HEK293T (cell line): ENCODE measurements at places on chromosomes 16 and 17.
A peak's percentile ranks its signal among the peaks of the same experiment; 100 is the strongest.

DNA sequence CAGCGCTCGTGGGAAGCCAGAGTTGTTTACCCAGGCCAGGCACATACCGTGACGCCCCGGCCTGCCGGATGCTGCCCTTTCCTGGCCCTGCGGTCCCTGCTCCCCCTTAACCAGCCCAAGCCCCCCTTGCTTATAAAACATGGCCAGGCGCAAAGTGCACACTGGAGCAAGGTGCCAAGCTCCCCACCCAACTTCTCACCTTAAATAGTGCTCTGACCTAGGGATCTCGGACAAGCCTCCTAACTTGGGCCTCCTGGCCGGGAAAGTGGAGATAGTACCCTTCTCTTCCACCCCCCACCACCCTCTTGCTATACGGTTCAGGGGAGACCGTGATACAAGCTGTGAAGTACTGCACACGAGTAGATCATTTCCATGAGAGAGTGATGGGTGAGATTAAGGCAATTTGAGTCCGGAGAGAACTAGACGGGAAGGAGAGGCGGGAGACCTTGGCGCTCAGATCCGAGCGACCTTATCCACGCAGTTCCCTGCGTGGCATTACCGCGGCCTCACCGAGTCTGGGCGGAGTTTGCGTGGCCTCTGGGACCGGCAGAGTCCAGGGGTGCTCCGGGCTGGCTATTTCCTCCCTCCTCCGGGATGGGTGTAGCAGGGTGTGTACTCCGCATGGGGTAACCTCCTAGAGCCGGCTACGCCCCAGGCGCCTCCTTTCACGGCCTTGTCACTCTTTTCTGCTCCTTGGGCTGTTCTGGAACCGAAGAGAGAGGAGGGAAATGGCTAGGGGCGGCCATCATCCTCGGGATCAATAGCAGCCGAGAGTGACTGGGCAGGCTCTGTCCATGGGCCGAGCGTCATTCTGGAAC, 4.4 kb upstream of the LHX1 start:
- no peak for DNase-seq

GRCh38 chr16:19757762-19758595, 39.9 kb downstream of the IQCK start:
- DNase-seq: no peak

GRCh38 chr16:30567991-30568638, 3.4 kb downstream of the ZNF688 start:
- DNase-seq: no peak

- no peak for DNase-seq
These were observed 131.2 kb upstream of the NLRP1 start for GRCh38 chr17:5715478-5715877.

DNA sequence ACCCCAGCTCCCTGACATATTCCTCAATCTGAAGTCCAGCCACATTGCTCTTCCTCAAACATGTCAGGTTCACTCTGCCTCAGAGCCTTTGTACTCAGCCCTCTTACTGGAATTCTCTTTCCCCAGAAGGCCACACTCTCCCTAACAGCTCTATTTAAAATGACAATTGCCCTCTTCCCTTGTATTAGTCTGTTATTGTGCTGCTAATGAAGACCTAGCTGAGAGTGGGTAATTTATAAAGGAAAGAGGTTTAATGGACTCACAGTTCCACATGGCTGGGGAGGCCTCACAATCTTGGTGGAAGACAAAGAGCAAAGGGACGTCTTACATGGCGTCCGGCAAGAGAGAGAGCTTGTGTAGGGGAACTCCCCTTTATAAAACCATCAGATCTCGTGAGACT, 46.0 kb downstream of the HS3ST2 start:
- DNase-seq: no peak

GRCh38 chr16:56108056-56108471, 83.2 kb upstream of the GNAO1 start:
- no peak for DNase-seq

GRCh38 chr17:63993368-63993985, 4.7 kb upstream of the PRR29 start:
- DNase-seq: no peak

GRCh38 chr16:28974007-28974436, 556 bp upstream of the SPNS1 start:
- DNase-seq: peak; percentile 75

DNA sequence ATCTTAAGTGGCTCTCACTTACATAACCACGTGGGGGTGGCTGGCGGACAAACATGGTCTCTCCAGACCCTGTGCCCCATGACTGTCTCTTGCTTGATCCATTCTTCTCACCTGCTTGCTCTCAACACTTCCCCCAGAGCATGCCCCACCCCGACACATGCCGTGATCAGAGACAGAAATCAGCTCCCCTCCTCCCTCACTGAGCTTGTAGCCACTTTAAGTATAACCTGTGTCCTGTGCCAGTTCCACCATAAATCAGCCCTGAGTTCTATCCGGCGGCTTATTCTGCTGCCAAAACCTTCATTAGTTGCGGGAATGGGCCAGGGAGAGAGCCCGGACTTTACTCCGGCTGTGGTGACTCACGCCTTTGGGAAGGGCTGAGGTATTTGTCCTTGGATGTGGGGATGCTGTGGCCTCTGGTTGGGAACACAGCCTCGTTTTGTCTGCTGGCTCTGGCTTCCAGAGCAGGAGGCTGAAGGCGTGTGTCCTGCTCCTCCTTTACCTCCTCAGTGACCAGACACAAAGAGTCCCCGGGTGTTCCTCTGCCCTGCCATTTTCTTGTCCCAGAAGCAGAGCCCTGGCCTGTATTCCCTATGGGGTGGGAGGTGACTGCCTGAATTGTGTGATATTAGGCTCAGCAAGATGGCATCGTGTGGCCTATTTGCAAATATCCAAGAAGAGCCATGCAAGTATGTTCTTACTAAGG, 21.1 kb downstream of the ANKRD40 start:
- DNase-seq: no peak

DNA sequence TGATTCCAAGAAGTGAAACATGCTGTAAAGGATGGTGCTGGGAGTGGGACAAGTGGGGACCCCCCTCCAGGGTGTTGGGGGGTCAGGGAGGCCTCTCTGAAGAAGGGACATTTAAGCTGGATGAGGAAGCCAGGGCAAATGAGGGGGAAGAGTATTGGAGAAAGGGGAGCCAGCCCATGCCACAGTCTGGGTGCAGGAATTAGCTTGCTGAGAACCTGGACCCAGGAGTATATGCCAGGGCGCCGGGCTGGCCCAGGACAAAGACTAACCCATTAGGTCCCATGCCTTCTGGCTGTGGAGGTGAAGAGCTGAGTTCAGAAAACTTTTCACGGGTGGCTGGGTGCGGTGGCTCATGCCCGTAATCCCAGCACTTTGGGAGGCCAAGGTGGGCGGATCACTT, 45.6 kb upstream of the PIK3R6 start:
- no peak for DNase-seq

DNA sequence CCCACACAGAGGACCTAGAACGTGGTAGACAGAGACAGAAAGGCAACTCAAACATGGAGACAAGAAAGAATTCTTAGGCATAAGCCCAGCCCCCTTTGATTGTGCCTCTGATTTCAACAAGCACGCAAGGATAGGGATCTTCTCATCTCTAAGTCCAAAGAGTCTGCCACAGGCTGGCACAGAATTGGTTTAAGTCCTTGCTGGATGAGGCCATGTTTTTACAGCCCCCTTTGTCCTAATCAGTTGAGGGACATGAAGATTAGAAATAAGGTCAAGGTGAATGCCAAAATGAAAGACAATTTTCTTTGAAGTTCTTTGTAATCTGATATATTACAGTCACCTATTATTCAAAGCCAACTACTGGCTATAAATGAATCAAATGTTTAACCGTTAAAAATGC, 68.0 kb upstream of the ATP2A3 start:
- no peak for DNase-seq

DNA sequence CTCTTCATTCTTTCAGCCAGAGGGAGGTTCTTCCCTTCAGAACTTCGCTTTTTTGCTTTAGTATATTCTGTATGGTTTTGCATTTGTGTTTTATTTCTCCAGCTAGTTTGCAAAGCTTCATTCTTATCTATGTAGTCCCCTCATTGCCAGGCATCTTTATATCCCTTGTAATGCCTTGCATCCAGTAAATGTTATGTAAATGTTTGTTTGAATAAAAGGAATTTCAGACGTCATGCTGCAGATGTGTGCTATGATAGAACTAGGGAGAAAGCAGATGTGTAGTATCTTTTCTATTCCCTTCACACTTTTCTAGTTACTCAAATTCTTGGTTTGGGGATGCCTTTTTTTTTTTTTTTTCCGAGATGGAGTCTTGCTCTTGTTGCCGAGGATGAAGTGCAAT, 62.6 kb upstream of the RASL10B start:
- DNase-seq: no peak

DNA sequence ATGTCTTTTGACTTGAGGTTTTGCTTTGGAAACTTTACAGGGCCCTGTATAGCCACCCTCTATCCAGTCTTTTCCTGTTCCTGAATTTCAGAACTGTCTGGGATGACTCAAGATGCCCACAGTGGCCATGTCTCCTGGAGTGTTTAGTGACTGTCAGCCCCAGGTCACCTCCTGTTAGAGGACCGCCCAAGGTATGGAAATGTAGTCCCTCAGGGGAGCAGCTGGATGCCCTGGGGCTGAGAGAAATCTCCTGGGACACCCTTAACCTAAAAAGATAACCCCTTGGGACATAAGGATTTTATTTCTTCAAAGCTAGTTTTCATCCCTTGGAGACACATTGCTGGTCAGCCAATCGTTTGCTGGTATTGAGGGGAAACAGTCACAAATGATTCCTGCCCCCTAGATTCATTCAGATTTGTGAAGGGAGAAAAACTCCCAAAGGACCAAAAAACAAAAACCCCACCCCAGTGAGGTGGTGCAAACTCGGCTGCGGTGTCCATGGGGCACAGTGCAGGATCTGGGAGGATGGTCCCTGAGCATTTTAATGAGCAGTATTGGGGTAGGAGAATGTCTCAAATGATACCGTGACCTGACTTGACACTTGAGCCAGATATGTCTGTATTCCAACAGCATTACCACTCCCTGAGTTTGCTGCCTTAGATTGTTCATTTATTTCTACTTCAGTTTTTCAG, 1.7 kb downstream of the ZNF267 start:
- no peak for DNase-seq

GRCh38 chr17:81869221-81870130, 1.7 kb downstream of the ARHGDIA start:
- peak; percentile 74 for DNase-seq

- DNase-seq: peak; percentile 94
These were observed 2.0 kb downstream of the ZNF771 start for GRCh38 chr16:30409125-30410060.

- no peak for DNase-seq
These were observed 140.8 kb upstream of the CDH5 start for GRCh38 chr16:66225696-66226095.

GRCh38 chr16:46975165-46975564, 1.7 kb upstream of the DNAJA2 start:
- no peak for DNase-seq

GRCh38 chr16:89001117-89002027, 24.4 kb upstream of the CBFA2T3 start:
- no peak for DNase-seq
